MCF 10A (cell line): ENCODE measurements at places on chromosomes 2 and 18. TPM values are rescaled to one million over a fixed set of nuclear protein-coding genes. Genes with fewer than 3 reads are reported as not detected.

The LINC00305 gene
- not detected in 2 replicates for total RNA-seq

The CNDP1 gene
- not detected in 2 replicates for total RNA-seq

The TUBA4B gene
- not detected in 2 replicates for total RNA-seq

The ACMSD gene
- not detected in 2 replicates for total RNA-seq

The KIDINS220 gene
- 41.8 and 42.3 TPM in 2 replicates for total RNA-seq

The UGT1A3 gene
- not detected in 2 replicates for total RNA-seq

The GYPC gene
- not detected in 2 replicates for total RNA-seq

The CBLN2 gene
- not detected in 2 replicates for total RNA-seq
